ENCODE measurements at places on chromosomes 4 and X. TPM values are rescaled to one million over a fixed set of nuclear protein-coding genes. Genes with fewer than 3 reads are reported as not detected.

Gene CLNK
- not detected for polyA plus RNA-seq

Gene IL2
- polyA plus RNA-seq = not detected

Gene CSAG2
- polyA plus RNA-seq = not detected

Gene DRP2
- polyA plus RNA-seq = not detected

Gene NUDT9
- polyA plus RNA-seq = 23.3 TPM

Gene NUDT10
- polyA plus RNA-seq = 0.20 TPM

Gene SPINK2
- 119 TPM for polyA plus RNA-seq

Gene ITM2A
- polyA plus RNA-seq = 215 TPM

Gene SULT1B1
- polyA plus RNA-seq = 13.2 TPM

Gene THAP9
- 1.6 TPM for polyA plus RNA-seq

Gene SMIM10L2A
- polyA plus RNA-seq = 0.25 TPM
